ENCODE measurements at places on chromosomes 4 and X.

DNA sequence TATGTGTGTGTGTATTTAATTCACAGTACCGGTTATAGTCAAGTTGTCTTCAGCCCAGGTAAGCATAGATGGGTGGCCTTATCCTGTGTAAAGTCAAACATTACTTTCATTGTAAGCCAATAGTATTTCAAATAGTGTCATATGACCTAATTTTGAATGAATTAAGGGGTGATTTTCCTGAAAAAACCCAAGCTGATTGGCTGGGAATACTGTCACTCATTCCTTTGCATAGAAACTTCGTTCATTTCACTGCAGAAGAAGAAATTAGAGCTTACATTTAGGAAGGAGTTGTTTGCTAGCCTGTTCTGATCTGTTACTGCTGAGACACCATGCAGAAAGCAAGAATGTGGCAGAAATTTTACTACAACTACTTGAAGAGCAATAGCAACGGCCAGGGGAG, 45.4 kb downstream of the SMARCAD1 start:
- DNase-seq = no peak

GRCh38 chrX:39944416-39944815, 153.3 kb downstream of the BCOR start:
- no peak for DNase-seq

DNA sequence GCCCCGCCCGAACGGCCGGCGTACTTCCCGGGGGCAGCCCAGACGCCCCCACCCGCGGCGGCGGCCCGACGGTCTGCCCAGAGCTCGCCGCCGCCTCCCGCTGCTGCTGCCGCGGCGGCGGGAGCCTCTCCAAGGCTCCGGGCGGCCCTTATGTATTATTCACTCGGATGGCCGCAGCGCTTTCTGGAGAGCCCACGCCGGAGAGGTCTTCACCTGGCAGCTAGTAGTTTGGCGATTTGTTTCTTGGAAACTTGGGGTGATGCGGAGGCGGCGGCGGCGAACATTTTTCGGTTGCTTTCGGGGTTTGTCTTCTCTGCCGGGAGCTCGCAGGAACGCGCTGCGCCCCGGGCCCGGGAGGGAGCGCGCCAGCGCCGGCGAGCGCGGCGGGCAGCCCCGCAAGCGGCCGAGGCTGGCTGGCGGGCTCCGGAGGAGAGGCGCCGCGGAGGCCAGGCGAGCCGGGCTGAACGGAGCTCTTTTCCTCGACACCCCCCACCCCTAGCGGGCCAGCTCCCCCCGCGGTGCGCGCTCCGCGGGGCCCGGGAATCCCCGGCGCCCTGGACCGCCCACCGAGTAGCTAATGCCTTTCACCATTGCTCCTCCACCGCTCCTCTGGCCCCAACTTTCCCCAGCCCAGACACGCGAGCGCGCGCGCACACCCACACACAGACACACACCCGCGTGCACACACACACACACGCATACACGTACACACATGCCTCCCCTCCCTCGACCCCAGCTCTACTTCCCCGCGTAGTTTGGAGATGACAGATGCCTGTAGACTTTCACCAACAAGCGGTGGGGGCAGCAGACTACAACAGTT, 113.5 kb downstream of the DHX15 start:
- DNase-seq = peak; percentile 38

DNA sequence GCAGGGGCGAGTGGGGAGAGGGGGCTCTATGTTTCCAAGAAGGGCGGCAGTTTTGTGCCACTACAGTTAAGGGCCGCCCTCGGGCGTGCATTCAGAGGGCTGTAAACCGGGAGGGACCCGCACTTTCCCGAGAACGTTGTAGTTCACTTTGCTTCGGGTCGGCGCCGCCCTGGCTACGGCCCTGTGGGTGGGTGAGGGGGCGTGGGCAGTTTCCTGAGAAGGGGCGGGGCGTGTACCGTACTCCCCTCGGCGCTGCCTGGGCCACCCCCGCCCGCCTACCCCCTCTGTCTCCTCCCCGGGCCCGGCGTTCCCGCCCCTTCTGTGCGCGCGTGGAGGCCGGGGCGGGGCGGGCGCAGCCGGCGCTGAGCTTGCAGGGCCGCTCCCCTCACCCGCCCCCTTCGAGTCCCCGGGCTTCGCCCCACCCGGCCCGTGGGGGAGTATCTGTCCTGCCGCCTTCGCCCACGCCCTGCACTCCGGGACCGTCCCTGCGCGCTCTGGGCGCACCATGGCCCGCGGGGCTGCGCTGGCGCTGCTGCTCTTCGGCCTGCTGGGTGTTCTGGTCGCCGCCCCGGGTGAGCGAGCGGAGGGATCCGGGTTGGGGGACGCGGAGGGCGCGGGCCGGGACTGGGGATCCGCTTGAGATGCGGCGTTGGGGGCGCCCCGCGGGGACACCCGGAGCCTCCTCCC, at the start of gene CD99:
Gene CD99 (plus strand): TSS at position 440 of the 687 bp plus-strand sequence. CDS start 66 bp downstream, at position 506.
- peak; percentile 91 for DNase-seq

GRCh38 chr4:168409089-168409801, 71.0 kb downstream of the DDX60L start:
- no peak for DNase-seq

GRCh38 chr4:177771645-177772044, 329.4 kb upstream of the AGA start:
- DNase-seq = no peak

DNA sequence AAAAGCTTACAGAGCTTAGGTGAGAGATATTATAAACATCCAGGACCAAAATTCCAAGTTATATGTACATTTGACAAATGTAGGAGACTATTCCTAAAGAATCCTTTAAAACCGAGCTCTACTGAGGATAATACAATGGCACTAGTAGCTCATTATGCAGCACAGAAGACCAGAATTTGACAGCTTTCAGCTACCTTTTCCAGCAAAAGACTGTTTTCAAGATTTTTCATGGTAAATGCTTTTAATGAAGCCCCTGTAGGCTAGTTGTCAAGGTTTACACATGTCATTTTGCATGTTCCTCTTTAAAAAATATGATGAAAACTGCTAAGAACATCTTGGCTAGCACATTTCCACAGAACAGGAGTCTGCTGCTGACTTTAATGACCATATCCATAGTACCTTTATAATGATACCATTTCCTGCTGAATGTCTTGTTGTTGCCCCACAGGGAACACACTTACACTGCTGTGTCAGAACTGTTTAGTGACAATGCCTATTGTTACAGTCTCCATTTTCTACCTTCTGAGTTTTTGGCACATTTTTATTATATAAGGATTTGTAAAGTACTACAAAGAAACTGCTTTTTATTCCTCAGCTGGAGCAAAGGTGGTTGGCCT, 1382.3 kb downstream of the RAPGEF2 start:
- no peak for DNase-seq

- peak; percentile 58 for DNase-seq
Measured at GRCh38 chrX:54808109-54808604, 612 bp downstream of the MAGED2 start.

GRCh38 chrX:136671006-136671610, 23.1 kb downstream of the CD40LG start:
- no peak for DNase-seq

DNA sequence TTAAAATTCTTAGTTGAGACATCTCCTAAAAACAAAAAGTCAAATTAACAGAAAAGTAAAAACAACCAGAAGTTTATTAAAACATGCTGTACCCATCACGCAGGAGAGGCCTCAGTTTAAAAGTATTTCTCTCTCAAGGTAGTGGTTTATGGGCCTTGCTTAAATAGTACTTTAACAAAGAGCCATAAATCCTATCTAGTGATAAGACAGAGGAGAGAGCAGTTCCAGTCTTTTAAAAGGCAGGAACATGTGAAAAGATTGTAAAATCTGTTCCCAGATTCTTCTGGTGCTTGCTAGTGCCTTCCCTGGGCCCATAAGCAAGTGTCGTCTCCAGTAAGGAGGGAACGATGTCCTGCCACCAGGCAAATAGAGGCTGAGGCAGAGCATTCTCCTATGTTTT, 476.3 kb upstream of the ADGRL3 start:
- no peak for DNase-seq

DNA sequence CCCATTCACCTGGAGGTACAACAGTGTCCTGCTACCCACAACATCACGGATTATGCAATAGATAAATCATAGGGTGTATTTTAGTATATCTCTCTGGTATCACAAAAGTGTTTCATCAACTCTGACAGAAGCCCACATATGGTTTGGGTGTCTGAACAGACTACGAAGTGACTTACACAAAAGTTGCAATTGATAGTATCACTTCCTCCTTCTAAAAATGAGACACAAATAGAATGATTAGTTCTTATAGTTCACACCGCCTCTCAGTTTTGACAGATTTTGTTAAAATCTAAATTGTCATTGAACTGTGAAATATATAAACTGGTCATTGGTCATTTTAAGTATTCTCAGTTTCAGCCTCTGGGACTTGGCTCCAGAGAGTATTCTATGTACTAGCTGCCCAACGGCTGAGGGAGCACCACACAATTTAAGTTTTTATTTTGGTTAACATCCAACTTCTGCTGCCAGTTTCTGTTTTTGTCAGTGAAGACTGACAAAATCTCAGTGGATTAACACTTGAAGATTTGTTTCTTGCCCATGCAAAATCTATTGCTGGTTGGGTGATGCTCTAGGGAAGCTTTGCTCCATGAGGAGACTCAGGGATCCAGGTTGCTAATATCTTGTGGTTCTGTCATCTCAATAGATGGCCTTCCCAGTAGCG, 113.8 kb upstream of the PUDP start:
- no peak for DNase-seq

DNA sequence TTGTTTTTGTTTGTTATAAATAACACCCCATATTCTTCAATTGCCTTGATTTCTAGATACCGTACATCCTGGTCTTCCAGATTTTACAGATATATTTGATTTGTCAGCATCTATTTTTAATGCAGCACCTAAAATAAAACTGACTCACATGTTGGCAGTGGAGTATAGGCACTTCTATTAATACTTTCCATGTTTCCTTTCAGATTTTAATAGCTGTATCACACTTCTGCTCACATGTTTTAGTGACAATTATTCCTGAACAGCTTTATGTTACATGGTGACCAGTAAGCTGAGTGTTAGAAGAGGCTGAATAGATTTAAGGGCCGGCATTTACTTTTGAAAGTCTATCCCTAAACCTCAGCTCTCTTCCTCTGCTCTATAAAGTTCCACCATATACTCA, 46.1 kb downstream of the C4orf46 start:
- no peak for DNase-seq

GRCh38 chr4:133320576-133321170, 171.6 kb downstream of the PCDH10 start:
- DNase-seq = peak; percentile 38

GRCh38 chr4:139564502-139564901, 8.5 kb upstream of the SETD7 start:
- no peak for DNase-seq

DNA sequence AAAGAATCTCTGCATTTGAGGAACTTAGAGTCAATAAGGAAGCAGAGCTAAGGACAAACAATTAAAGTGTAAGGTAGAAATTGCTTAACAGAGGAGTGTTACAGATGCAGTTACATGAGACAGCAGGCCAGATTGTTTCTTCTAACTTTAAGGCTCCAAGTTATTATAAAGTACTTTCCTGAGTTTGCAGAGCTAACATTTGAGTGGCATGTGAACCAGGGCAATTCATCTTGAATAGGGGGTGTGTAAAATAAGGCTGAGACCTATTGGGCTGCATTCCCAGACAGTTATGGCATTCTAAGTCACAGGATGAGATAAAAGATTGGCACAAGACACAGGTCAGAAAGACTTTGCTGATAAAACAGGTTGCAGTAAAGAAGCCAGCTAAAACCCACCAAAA, 7.6 kb upstream of the LNX1 start:
- DNase-seq = no peak

DNA sequence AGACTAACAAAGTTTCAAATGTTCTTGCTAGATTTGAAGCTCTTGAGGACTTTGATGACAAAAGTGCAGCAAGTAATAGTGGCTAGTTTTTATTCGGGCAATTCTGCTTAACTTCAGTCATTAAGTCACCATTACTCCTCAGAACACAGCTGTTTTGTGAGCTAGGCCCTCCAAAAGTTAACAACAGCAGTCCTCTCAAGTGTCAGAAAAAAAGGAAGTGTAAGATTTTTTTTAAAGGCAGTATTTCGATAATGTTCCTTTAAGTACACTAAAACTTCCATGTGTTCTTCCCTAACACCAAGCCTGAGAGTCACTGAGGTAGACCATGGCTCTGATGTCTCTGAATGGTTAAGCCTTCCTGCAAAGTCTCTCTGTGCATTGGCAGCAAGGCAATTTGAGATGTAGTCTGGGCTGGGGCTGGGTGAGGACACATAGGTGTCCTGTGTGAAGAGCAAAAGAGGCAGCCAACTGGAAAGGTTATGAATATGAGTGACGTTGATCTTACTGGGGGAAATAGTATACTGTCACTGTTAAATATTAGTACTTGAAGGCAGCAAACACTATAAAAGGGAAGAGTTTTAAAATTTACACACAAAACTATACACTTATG, 174.0 kb upstream of the MAP3K15 start:
- no peak for DNase-seq

GRCh38 chr4:94757192-94758140, at the start of gene BMPR1B:
BMPR1B (plus strand) TSS chr4:94757955; CDS start chr4:95104425, 346,470 bp downstream.
- DNase-seq = peak; percentile 36

- DNase-seq = no peak
Measured at GRCh38 chrX:65999563-66000148, 40.2 kb downstream of the VSIG4 start.

DNA sequence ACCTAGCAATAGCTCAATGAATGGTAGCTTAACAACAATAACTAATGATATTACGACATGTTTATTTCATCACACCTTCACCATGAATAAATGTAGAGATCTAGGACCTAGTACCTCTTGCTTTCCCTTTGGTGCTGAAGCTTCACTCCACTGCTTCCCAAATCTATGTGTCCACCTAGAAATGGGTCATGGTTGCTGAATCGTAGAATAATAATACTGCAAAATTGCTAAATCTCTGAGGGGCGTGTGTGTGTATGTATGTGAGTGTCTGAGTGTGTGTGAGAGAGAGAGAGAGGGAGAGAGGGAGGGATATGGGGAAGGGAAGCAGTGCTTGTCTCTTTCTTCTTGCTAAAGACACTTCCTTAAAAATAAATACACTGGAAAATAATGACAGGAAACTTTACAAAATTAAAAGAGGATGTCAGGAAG, 109.3 kb upstream of the BMP2K start:
- no peak for DNase-seq

GRCh38 chrX:81957318-81957717, 755.4 kb downstream of the SH3BGRL start:
- DNase-seq = no peak

- DNase-seq = no peak
Measured at GRCh38 chrX:8632924-8633323, 99.0 kb downstream of the ANOS1 start.

GRCh38 chrX:24023972-24024669, 2.9 kb downstream of the KLHL15 start:
- no peak for DNase-seq

- no peak for DNase-seq
Measured at GRCh38 chr4:184457535-184458249, 16.7 kb downstream of the IRF2 start.

GRCh38 chrX:50691820-50692219, 122.2 kb downstream of the SHROOM4 start:
- DNase-seq = peak; percentile 29

All from endothelial cell (in vitro differentiated cells).